ENCODE measurements at places on chromosomes 7 and 10. TPM values are rescaled to one million over a fixed set of nuclear protein-coding genes. Genes with fewer than 3 reads are reported as not detected.

The TLX1 gene
- total RNA-seq = not detected

The BLNK gene
- total RNA-seq = 2.9 TPM

The ZNF488 gene
- total RNA-seq = not detected

The ELOVL3 gene
- 2.2 TPM for total RNA-seq

The FOXP2 gene
- total RNA-seq = 5.9 TPM

The PLCE1 gene
- total RNA-seq = 14.1 TPM

The KMT2E gene
- total RNA-seq = 88.2 TPM

The GRM3 gene
- not detected for total RNA-seq

The PNLIPRP3 gene
- 0.66 TPM for total RNA-seq

The SCART1 gene
- 3.7 TPM for total RNA-seq

The PARD3 gene
- total RNA-seq = 93.7 TPM

The FBXL13 gene
- 3.3 TPM for total RNA-seq

The ZNF425 gene
- total RNA-seq = 2.6 TPM

The XRCC2 gene
- 2.2 TPM for total RNA-seq

The XPNPEP1 gene
- 89.0 TPM for total RNA-seq

The GSTO2 gene
- total RNA-seq = 14.1 TPM

The PKD2L1 gene
- not detected for total RNA-seq

The ITGA8 gene
- total RNA-seq = 2.6 TPM

The SSC4D gene
- not detected for total RNA-seq

The KCND2 gene
- total RNA-seq = 1.9 TPM

The H2BK1 gene
- not detected for total RNA-seq

The LOXL4 gene
- 26.1 TPM for total RNA-seq

The GIMAP7 gene
- total RNA-seq = 15.7 TPM

The ZNF789 gene
- 4.6 TPM for total RNA-seq

The PPP1R3C gene
- total RNA-seq = 9.4 TPM

The NAT16 gene
- not detected for total RNA-seq

The ICA1 gene
- total RNA-seq = 22.1 TPM

The STEAP2 gene
- total RNA-seq = 14.4 TPM

The ITPRID1 gene
- 1.6 TPM for total RNA-seq

The LIPN gene
- not detected for total RNA-seq

The ZP3 gene
- 1.4 TPM for total RNA-seq

The ARHGEF35 gene
- 15.4 TPM for total RNA-seq

The COL13A1 gene
- total RNA-seq = 0.73 TPM

The OR6B1 gene
- total RNA-seq = not detected

The DNAH11 gene
- 0.32 TPM for total RNA-seq

The OPN1SW gene
- total RNA-seq = not detected

The MALRD1 gene
- total RNA-seq = 2.6 TPM

The MIOS gene
- 59.9 TPM for total RNA-seq

The C10orf53 gene
- total RNA-seq = not detected

The TRIL gene
- total RNA-seq = 8.2 TPM

The CCDC136 gene
- 9.5 TPM for total RNA-seq

The ELN gene
- 134 TPM for total RNA-seq

The CDH23 gene
- total RNA-seq = 8.5 TPM

The ZNF467 gene
- total RNA-seq = 5.9 TPM

The SPDYE2B gene
- total RNA-seq = not detected

The SPDYE6 gene
- total RNA-seq = not detected

The PRSS37 gene
- total RNA-seq = not detected

The ERLIN1 gene
- total RNA-seq = 22.4 TPM

The PRKCQ gene
- 0.64 TPM for total RNA-seq

The NACAD gene
- 1.2 TPM for total RNA-seq

The MTERF1 gene
- total RNA-seq = 12.5 TPM

The PNLIPRP2 gene
- not detected for total RNA-seq

The CLDN3 gene
- not detected for total RNA-seq

The PLAC9 gene
- 7.5 TPM for total RNA-seq

The GIMAP6 gene
- 13.3 TPM for total RNA-seq
